T-helper 17 cell (primary cell): ENCODE measurements at places on chromosomes 3 and 15. TPM values are rescaled to one million over a fixed set of nuclear protein-coding genes. Genes with fewer than 3 reads are reported as not detected.

The MOBP gene
- total RNA-seq, result not detected

The RAD18 gene
- total RNA-seq, result 23.0 TPM

The MAP4 gene
- 80.6 TPM for total RNA-seq

The CCR3 gene
- 0.37 TPM for total RNA-seq

The ADGRG7 gene
- not detected for total RNA-seq

The CLDN1 gene
- total RNA-seq, result not detected

The USP50 gene
- 0.76 TPM for total RNA-seq

The PARP16 gene
- 13.8 TPM for total RNA-seq

The GPR149 gene
- total RNA-seq, result not detected

The C15orf40 gene
- total RNA-seq, result 12.9 TPM

The MNS1 gene
- not detected for total RNA-seq

The SNAP23 gene
- total RNA-seq, result 80.7 TPM

The PCOLCE2 gene
- not detected for total RNA-seq
